ENCODE measurements at places on chromosomes 11 and 22.
A peak's percentile ranks its signal among the peaks of the same experiment; 100 is the strongest.

- DNase-seq, result peak; percentile 25
These were observed 751 bp downstream of the ARFGAP3 start for GRCh38 chr22:42856179-42856864.

DNA sequence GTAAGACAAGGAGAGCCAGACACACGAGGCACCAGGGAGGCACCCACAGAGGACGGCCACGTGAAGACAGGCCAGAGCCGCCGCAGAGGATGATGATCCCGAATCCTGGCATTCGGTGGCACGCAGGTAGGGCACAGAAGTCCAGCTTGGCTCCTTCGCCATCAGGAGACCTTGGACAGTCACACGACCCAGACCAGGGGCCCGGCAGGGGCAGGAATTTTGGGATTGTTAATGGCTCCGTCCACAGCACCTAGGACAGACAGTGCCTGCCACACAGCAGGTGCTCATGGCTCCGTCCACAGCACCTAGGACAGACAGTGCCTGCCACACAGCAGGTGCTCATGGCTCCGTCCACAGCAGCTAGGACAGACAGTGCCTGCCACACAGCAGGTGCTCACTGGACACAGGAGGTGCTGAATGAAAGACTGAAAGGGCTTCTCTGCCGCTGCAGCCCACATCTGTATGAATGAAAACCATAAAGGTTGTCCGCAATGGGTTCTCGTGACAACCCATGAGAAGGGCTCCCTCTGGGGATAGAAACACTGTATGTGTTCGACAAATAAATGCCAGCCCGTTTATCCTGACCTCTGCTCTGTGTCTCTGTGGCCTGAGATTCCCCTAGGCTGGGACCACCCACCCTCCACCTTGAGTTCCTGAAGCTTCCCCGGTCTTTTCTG is 341.6 kb downstream of the CTTN start:
- DNase-seq, result no peak

GRCh38 chr11:82724026-82724425 is 9.6 kb downstream of the FAM181B start:
- no peak for DNase-seq

DNA sequence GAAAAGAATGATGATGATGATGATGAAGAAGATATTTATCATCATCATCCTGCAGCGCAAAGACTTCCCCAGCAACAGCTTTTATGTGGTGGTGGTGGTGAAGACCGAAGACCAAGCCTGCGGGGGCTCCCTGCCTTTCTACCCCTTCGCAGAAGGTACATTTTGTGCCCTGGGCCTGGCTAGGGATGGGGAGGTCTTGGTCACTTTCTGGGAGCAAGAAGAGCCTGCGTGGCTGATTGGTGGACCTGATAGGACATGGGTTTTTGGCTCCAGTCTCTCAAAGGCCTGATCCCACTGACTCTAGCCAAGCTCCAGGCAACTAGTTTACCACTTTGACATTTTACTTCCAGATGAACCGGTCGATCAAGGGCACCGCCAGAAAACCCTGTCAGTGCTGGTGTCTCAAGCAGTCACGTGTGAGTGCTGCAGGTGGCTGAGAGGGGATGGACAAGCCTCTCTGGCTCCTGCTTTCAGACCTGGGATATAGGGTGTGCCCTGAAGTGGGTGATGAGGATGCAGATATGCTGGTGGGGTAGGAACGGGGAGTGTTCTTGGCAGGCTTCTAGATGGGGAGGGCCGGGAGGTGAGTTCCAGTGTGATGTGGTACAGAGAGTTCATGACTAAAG is 5.3 kb downstream of the SIDT2 start:
- no peak for DNase-seq

GRCh38 chr11:127675581-127675980 is 675.0 kb upstream of the KIRREL3 start:
- no peak for DNase-seq

DNA sequence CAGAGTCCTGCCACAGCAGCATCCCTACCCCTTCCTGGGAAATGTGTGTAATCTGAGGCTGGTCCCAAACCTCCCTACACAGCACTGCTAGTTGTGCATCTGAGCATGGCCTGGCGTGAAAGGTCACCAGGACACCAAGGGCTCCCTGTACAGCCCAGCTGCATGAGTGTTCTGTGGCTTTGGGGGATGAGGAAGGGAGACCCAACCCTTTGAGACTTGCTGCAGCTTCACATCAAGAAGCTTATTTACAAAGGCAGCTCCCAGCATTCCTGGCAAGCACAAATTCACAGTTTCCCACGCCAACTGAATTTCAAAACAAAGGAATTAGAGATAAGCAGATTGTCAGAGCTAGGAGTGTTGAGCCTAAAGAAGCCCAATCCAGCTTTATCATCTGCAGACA is 32.2 kb downstream of the CSNK2A3 start:
- no peak for DNase-seq

DNA sequence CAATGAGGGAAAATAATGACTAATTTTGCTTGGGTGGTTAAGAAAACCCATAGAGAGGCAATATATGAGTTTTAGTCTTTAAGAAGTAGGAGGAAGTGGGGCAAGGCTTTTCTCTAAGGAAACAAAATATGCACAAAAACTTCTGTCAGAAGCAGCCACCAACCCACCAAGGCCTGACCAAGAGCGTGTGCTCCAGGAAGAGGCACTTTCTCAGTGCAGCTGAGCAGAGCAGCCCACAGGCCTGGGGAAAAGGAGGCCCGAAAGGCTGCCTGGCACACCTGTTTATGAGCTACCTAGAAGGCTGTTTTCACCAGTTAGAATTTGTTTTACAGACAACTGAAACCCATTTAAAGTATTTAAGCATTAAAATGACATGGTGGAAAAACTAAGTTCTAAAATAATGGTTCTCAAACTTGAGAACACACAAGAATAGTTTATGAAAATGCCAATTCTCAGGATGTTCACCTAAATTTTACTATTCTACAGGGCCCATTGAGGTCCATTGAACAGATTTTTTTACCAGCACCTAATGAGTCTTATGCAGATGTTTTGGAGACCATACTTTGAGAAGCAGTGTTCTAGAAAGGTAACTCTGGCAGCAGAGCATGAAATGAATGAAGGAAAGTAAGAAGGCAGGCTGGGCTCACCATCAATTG is 160.5 kb upstream of the DDI1 start:
- DNase-seq, result no peak

DNA sequence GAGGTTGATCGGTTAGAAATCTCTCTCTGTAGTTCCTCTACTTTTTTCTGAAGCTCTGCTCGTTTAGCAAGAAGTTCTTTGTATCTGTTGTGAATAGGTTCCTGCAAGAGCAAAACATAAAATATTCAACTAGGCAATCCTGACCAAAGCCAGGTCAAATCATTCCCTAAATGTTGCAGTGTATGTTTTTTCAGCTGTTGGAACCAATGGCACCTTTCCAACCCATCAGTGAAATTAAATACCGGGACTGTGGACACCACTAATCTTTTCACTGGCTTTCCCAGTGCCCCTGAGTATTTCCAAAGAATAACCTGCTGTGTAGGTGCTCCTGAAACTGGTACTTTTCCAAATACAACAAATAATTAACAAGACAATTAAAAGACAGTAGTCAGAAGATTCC is 45.1 kb downstream of the CEP57 start:
- no peak for DNase-seq

DNA sequence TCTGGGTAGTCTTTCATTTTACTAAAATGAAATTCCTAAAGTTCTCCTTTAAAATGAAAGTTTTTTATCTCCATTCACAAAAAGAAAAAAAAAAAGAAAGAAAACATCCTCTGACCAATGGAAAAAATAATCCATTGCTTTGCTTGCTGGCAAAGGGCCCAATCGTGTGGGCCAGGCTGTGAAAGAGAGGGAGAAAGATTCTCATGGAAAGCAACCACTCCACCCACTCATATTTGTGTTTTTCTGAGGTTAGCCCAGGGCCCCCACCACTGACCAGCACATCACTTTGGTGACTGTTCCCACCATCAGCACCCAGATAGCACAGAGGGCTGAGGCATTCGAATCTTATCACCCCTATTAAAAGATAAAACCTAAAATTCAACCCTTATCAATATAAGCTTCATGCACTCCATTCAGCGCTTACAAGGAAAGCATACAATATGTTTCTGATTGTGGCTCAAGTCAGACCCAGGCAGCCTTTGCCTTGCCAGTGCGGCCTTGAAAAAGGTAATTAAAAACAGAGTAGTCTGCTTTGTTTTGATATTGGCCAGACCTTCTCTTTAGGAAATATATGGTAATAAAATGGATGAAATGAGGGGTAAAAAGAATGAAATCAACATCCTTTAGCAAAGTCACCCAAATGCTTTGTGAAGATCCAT is 192.8 kb downstream of the ETS1 start:
- no peak for DNase-seq

- peak; percentile 52 for DNase-seq
These were observed 20.7 kb upstream of the CDC42EP2 start for GRCh38 chr11:65293909-65294381.
